Stimulated activated CD8-positive, alpha-beta memory T cell treated with anti-CD3 and anti-CD28 coated beads, Interleukin-4, amount 100 ng/mL, for 1 hour (primary cell): ENCODE measurements at places on chromosomes 1 and 21.

GRCh38 chr1:156214024-156214748, 1.4 kb downstream of the PMF1 start:
- DNase-seq: no peak

DNA sequence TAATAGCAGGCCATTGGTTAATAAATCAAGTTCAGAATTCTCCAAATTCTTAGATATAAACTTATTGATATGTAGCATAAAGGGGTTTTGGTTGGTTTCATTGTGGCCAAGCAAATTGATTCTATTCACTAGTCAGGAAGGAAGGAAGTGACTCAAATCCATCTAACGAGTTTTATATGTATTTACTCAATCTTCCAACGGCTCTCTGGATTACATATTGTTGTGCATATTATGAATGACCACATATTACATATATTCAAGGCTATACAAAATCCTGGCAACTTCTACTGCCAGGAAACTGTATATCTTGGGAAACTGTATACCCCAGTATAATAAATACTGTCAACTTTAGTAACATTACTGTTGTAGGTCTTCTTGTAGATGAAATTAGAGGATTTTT, 20.1 kb upstream of the PDE4B start:
- DNase-seq: no peak

DNA sequence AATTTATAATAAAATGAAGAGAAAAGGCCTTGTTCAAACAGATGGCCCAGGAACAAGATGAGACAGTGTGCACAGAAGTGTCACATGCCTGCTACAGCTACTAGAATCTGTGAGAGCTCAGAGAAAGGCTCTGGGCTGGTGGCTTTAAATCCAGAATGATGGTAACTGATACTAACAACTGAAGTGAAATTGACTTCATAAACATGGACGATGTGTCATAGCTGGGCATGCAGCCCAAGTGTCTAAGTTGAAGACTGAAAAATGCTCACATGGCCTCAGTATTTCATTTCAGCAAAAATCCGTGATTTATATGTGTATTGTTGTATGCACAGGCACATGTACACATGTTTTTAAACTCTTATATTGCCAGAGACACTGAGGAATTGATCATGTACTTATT, 208.3 kb upstream of the RUNX1 start:
- DNase-seq: no peak

GRCh38 chr1:201625851-201626251, 86.9 kb downstream of the NAV1 start:
- no peak for DNase-seq

DNA sequence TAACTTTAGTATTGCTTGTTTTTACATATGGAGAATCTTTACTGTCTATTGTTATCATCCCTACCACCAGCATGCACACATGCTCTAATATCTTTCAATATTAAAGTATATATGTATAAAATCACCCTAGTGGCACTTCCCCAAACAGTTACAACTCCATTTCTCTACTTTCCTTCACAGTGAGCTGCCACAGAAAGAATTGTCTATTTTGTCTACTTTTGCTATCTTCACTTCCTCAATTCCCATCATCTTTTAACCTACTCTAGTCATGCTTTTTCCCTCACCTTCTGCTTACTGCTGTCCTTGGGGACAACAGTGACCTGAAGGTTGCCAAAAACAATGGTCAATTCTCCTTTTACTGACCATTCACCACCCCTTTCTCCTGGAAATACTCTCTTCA, 59.2 kb downstream of the VCAM1 start:
- DNase-seq: no peak

GRCh38 chr1:202054094-202054493, 43.7 kb downstream of the ELF3 start:
- no peak for DNase-seq

- no peak for DNase-seq
These were observed 157.2 kb downstream of the KAZN start for GRCh38 chr1:14755518-14756252.

DNA sequence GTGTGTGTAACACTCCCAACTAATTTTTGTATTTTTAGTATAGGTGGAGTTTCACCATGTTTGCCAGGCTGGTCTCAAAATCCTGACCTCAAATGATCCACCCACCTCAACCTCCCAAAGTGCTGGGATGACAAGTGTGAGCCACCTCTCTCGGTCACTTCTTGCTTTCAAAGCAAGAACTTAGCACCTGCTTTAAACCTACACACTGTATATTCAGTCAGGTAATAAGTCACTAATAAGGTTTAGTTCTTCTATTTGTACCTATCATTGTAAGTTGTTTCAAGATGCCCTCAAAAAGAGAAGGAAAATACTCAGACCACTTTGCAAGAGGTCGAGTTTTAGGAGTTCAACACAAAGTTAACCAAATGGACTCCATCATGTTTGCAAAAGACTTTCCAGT, 431.3 kb downstream of the MRPL39 start:
- DNase-seq: no peak

- DNase-seq: no peak
These were observed 118.3 kb downstream of the PTPRU start for GRCh38 chr1:29354511-29355098.

DNA sequence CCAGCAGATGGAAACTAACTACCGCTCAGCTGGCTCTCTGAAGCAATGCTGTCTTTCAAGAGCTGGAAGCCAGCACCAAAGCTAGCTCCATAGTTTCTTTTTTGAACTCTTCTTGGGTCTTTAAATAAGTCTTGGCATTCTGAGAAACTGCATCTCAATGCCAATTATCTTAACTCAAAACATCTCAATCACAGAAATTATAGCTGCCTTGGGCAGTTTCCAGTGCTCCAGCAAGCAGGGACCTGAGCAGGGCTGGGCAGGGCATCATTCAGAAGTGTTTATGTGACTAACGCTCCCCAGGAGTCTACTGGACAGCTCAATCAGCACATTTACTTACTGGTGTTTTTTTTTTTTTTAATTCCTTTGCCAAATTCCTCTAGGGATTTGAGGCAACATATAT, 18.3 kb upstream of the PADI4 start:
- DNase-seq: no peak

DNA sequence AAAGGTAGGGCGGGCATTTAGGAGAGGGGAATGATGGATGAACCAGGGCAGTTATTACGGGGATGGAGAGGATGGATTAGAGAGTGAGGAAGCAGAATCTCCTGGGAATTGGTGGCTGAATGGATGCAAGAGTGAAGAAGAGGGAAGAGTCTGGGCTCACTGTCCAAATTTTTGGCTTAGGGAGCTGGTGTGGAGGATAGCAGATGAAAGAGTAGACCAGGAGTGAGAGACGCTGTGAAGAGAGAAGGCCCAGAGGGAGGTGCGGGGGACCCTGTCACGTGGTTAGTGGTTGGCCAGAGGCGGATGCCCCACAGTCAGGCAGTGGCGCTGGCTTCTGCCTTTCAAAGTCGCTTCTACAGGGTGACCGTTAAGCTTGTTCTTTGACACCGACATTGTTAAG, 78.4 kb downstream of the PEX14 start:
- no peak for DNase-seq

GRCh38 chr1:214854126-214854875, 228.2 kb upstream of the KCNK2 start:
- DNase-seq: no peak

DNA sequence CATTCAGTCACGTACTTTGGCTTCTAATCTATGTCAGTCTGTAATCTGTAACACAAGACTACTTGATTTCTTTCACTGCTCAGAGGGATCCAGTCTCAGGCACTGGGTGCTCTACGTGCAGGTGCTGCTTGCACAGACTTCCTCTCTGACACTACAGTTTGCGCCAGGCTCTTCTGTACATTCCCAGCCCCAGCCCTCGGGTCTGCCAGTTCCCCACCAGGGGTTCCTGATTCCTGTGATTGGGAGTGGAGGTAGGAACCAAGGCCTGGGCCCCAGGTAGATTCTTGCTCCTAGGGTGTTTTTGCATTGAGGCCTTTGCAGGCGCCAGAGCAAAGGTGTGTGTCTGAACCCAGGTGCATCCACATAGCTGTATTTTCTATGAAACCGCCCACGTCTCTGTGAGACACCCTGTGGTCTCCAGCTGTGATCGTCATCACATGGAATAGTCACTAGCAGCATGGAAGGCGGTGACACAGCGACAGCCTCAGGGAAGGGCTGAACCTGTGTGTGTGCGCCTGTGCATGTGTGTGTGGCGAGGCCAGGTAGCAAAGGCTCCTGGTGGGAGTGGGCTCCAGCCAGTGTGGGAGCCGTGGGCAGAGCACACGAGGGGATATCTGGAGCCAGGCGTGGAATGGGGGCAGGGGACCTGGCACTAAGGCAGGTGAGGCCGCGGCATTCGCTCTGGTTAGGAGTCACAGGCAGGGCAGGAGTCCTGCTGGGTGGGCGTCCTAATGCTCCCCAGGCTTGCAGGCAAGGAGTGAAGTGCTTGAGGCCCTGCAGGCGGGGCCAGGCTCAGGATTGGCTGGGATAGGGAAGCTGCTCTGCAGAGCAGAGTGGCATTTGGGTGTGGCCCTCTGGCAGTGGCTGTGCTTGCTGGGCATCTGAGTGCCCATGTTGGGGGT, 5.2 kb downstream of the GJC2 start:
- no peak for DNase-seq

- no peak for DNase-seq
These were observed 24.8 kb downstream of the IVNS1ABP start for GRCh38 chr1:185292237-185292636.

GRCh38 chr1:81682490-81682889, 118.2 kb upstream of the ADGRL2 start:
- no peak for DNase-seq

DNA sequence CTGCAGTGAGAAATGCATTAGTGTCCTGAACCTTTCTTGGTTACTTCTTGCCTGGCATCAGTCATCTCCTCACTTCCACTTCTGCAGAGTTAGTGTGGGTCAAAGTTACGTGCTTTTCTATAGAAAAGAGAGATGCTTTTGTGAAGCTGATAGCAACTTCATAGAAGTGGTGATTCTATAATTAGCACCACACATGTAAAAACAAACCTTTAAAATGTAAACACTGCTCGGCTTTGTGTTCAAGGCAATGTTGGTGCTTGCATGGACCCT, 57.3 kb downstream of the MRPS6 start:
- DNase-seq: no peak

DNA sequence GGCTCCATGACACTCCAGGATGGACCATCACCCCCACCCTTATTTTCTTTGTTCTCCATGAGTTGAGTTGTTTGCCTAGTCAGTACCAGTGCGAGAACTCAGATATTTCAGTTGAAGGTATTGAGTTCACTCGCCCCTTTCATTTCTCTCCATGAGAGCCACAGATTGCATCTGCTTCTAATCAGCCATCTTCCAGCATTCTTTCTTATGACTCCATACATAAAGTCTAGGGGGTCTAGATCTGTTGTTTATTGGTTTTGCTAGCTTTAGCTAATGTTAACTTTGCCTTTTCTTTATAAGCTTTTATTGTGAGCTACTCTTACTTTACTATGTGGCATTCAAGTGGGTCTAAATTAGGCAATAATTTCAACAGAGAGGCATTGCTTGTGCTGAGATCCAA, 71.6 kb upstream of the PDC start:
- DNase-seq: no peak

DNA sequence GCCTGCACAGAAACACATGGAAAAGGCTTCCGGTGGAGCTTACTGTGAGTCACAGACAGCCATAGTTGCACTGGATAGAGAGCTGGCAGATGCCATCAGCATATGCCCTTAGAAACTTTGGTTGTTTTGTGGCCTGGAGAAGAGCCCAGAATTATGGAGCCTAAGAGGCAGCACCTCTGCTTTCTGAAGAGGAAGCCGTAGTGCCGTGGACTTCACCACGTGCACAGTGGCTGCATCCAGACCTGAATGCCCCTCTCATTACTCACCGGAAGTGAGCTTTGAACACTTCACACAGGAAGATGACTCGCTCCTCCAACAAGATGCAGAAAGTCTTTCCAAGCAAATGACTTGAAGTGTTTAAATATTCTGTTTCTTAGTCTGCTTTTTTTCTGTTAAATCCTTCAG, 28.4 kb downstream of the JUN start:
- DNase-seq: peak; percentile 26

DNA sequence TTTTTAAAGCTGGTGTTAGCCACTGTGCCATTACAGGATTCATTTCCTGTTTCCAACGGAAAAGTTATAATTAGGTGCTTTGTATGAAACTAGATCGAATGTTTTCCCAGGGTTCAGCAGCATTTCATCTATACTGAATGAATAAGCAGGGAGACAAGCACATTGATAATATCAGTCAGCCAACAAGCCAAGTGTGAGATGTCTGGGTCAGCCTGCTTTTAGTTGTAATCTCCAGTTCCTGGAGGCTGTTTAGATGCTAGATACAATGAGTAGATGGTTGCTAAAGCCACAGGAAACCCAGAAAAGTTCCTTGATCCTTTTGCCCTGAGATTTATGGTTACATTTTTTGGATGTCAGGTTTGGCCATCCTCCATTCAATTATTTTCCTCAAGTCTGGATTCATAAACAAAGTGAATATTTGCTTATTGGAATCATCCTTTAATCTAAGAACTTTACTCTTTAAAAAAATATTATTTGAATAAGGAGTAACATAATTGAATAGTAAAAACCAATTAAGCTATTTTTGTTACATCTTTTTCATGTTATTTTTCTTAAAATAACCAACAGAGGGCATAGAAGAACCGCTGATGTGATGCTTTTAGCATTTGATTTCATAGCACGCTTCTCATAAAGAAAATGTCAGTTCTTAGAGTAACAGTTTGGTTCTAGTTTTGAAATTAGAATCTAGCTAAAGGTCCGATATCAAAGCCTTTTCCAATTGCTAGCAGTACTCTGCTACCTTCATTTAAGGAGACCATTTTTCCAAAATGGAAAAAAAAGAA, 76.6 kb downstream of the HSPA13 start:
- no peak for DNase-seq

DNA sequence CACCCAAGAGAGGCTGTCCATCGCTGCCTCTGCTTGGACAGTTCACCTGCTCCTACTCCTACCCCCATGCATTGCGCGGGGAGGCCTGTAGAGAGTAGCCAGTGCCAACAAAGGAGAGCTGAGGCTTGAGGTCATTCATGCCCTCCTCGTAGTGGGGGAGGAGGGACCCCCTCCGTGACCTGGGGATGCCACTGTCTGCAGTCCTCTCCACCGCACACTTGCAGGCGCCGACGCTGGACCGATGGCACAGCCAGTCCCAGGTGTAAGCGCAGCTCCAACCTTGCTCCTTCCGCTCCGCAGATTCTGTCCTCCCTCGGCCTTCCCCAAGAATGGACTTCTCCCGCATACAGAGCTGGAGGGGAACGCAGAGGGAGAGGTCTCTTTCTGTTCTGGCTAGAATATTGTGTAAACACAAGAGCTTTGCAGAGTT, 672 bp upstream of the PHLDA3 start:
- DNase-seq: no peak

GRCh38 chr1:33899746-33900145, 35.9 kb downstream of the HMGB4 start:
- no peak for DNase-seq
